SJSA1 (cell line): ENCODE measurements at places on chromosomes 12 and 14. TPM values are rescaled to one million over a fixed set of nuclear protein-coding genes. Genes with fewer than 3 reads are reported as not detected.

DNA sequence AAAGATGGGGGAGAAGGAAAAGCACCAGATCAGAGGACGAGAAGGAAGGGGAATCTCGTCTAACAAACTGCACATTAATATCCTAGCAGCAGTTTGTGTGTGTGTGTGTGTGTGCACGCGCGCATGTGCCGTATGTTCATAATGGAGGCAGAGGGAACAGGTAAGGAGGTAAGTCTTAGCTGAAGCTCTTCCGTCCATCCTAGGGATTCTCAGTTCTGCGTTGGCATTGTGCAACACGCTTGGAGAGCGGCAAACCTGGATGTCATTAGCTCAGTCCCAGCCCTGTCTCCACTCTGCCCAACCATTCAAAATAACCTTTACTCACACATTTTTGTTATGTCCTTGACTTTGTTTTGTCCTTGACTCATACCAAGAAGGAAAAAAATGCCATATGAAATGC, 1.6 kb upstream of the C1R start:
- no peak for DNase-seq
- H3K4me3 ChIP-seq = no peak overlapping the region
- no peaks in the 10 kb centered on the region for H3K27me3 ChIP-seq

- H3K27ac ChIP-seq = no peak overlapping the region
- H3K27me3 ChIP-seq = no peaks in the 10 kb centered on the region
- H3K4me1 ChIP-seq = no peaks in the 10 kb centered on the region
- no peak overlapping the region for H3K4me3 ChIP-seq
- H3K36me3 ChIP-seq = peaks cover 31% of the 10 kb centered on the region
- DNase-seq = no peak
These were observed 20.5 kb downstream of the SLC11A2 start for GRCh38 chr12:51005671-51006070.

DNA sequence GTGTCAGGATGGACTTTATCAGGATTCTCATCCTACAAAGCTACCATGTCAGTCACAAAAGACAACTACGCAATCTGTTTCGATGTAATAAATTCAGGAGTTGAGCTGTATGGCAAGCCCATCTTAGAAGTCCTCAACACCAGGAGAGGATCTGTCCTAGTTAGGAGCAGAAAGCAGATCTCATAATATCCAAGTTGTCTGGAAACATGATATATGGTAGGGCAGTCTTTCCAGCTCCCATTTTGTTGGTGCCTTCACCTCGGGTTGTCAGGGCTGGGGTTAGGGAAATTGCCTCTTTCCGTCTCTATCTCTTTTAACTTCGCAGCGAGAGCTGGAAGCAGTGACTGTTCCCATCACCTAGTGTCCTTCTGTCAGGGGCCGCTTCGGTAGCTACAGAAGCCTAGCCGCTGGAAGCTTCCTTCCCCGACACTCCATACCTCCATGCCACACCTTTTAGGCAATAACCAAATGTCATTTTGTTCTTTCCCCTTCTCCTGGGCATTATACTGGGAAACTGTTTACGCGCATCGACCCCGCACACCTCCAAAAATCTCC, 1.4 kb downstream of the NIN start:
- no peak for DNase-seq
- H3K4me3 ChIP-seq = peak overlapping the region; percentile 98
- no peak overlapping the region for H3K27ac ChIP-seq
- H3K4me1 ChIP-seq = peaks cover 25% of the 10 kb centered on the region
- H3K36me3 ChIP-seq = peaks cover 7% of the 10 kb centered on the region; the same call in 1 of the 2 replicates

GRCh38 chr12:25787701-25788100, 170.8 kb upstream of the RASSF8 start:
- DNase-seq = no peak
- no peak overlapping the region for H3K27ac ChIP-seq
- no peaks in the 10 kb centered on the region for H3K36me3 ChIP-seq
- H3K4me3 ChIP-seq = no peak overlapping the region
- no peaks in the 10 kb centered on the region for H3K27me3 ChIP-seq
- H3K4me1 ChIP-seq = no peaks in the 10 kb centered on the region

- peaks cover 9% of the 10 kb centered on the region for H3K4me1 ChIP-seq
- H3K27me3 ChIP-seq = no peaks in the 10 kb centered on the region
- H3K27ac ChIP-seq = no peak overlapping the region
- no peak overlapping the region for H3K4me3 ChIP-seq
These were observed 234.6 kb upstream of the FLRT2 start for GRCh38 chr14:85295318-85295717.

DNA sequence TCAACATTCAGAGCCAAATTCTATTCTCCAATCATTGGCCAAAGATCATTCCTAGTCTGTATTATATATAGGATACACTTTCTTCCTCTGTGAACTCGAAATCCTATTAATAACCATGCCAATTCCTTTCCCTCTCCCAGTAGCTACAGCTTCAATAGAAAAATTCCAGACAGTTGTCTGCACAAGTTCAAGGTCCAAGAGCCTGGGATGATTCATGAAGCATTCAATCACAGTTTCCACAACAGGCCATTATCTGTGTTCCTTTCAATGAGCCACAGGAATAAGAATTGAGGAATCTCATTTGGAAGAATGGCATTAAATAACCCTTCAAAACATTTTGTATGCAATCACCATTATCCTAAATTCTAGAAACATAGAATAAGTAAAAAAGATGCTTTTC, 437.4 kb downstream of the RMST start:
- no peaks in the 10 kb centered on the region for H3K27me3 ChIP-seq
- no peaks in the 10 kb centered on the region for H3K36me3 ChIP-seq
- no peak overlapping the region for H3K27ac ChIP-seq
- no peak overlapping the region for H3K4me3 ChIP-seq

DNA sequence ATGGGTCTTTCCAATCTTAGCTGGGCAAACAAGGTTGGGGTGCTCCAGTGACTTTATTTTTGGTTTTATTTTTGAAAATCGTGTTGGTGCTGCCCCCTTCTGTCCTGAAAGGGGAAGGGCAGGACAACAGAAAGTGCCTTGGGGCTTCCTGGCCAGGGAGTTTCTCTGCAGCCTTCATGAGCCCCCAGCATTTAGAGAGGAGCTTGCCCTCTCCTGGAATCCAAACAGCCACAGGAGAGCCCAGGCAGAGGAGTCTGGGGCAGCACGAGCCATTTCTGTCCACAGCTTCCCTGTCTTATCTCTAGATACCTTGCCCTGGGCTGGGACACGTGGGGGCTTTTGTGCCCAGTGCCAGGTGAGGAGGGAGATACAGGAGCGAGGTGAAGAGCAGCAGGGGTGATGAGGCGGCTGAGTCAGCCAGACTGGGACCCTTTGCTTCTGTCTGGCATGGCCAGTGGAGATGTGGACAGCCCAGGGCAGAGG, 4.4 kb upstream of the C1RL start:
- H3K27me3 ChIP-seq = no peaks in the 10 kb centered on the region
- H3K4me3 ChIP-seq = no peak overlapping the region
- peak; percentile 51 for DNase-seq
- no peaks in the 10 kb centered on the region for H3K36me3 ChIP-seq
- no peak overlapping the region for H3K27ac ChIP-seq

- H3K4me1 ChIP-seq = no peaks in the 10 kb centered on the region
- no peaks in the 10 kb centered on the region for H3K36me3 ChIP-seq
- H3K4me3 ChIP-seq = no peak overlapping the region
- H3K27ac ChIP-seq = no peak overlapping the region
- H3K27me3 ChIP-seq = no peaks in the 10 kb centered on the region
- no peak for DNase-seq
These were observed 291.6 kb upstream of the SLC16A7 start for GRCh38 chr12:59304077-59304721.

- no peaks in the 10 kb centered on the region for H3K4me1 ChIP-seq
- no peak overlapping the region for H3K27ac ChIP-seq
- H3K36me3 ChIP-seq = no peaks in the 10 kb centered on the region
These were observed 6.0 kb downstream of the TMEM63C start for GRCh38 chr14:77187649-77188012.

DNA sequence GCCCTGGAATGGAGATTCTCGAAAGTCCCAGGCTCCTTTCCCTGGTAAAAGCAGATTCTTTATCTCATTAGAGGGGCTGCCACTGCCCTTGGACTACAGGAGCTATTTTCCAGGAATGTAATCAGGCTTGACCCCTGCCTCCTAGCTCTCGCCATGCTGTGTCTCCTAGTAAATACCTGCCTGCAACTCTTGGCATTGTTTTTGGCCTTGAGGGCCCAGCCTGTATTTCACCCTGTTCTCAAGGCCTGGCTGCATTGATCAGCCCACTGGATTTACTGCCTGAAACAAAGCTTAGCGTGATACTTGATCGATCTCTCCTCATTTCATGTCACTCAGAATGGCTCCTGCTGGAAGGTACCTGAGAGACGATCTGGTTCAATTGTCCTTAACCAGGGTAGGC, 273.7 kb downstream of the CACNA1C start:
- DNase-seq = no peak
- H3K27ac ChIP-seq = no peak overlapping the region
- no peak overlapping the region for H3K4me3 ChIP-seq

DNA sequence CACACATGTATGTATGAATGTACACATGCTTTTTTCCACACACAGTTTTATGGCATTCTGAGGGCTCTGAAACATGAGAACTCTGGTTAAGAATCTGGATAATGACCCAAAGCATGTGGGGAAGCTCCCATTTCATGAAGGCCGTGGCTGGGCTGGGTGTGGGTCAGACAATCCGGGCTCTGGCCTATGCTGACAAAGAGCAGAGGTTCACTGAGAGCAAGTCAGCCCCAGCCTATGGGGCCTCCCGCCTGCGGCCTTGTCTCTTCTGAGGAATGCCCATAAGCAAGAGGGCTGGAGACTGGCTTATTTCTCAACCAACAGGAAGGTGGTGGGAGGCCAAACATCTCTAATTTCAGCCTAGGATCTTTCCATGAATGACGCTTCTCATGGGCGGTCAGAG, 8.5 kb downstream of the MYH6 start:
- peaks cover 20% of the 10 kb centered on the region for H3K27me3 ChIP-seq
- no peak overlapping the region for H3K4me3 ChIP-seq
- no peaks in the 10 kb centered on the region for H3K4me1 ChIP-seq
- H3K36me3 ChIP-seq = no peaks in the 10 kb centered on the region
- H3K27ac ChIP-seq = no peak overlapping the region

GRCh38 chr14:52873694-52874093, 77.2 kb downstream of the FERMT2 start:
- no peaks in the 10 kb centered on the region for H3K27me3 ChIP-seq
- peaks cover 17% of the 10 kb centered on the region for H3K4me1 ChIP-seq
- H3K27ac ChIP-seq = no peak overlapping the region
- no peak overlapping the region for H3K4me3 ChIP-seq

DNA sequence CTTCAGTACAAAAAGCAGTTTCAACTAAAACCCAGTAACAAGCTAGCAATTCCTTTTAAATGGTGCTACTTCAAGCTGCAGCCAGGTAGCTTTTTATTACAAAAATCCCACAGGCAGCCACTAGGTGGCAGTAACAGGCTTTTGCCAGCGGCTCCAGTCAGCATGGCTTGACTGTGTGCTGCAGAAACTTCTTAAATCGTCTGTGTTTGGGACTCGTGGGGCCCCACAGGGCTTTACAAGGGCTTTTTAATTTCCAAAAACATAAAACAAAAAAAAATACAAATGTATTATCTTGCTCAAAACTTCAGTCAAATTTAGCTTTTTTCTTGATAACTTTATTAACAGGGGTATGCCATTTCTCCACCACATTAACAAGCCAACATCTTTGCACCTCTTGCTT, 3.6 kb upstream of the CLEC4E start:
- no peak overlapping the region for H3K4me3 ChIP-seq
- H3K36me3 ChIP-seq = no peaks in the 10 kb centered on the region
- peak; percentile 58 for DNase-seq
- H3K27ac ChIP-seq = no peak overlapping the region

DNA sequence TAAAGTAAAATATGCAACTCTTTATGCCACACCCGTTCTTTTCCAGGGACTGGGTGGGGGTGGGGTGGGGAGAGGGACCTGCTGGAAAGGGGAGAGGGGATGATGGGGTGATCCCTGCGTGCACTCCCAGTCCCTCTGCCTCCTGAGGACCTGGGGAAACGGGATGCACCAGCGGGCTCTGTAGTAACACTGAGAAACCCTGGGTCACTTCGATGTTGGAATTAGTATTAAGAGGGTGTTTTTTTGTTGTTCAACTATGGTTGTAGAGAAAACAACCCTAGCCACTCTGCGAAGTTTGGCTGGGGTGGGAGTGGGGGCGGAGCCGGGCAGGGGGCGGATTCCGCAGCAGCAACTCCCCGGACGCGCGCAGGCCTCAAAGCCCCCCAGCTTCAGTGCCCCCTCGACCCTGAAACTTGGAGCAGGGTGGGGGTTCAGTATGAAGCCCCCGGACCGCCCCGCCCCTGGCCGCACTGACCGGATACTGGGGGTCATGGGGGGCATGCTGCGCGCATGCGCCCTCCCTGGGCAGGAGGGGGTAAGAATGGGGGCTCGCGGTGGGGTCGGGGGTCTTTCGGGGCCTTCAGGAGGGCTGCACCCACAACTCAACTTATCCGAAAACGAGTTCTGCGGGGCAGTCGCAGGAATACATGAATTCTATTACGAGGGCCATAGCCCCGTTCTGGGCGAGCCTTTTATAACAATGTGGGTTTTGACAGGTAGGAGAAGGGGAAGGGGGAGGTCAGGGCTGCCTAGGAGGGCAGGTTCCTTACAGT, 1.3 kb upstream of the ARHGEF25 start:
- no peak overlapping the region for H3K4me3 ChIP-seq
- H3K27ac ChIP-seq = no peak overlapping the region
- H3K36me3 ChIP-seq = peaks cover 67% of the 10 kb centered on the region
- peaks cover 28% of the 10 kb centered on the region for H3K4me1 ChIP-seq
- no peak for DNase-seq

- H3K27me3 ChIP-seq = no peaks in the 10 kb centered on the region
- peak overlapping the region; percentile 67 for H3K4me3 ChIP-seq
- no peak overlapping the region; the same call in 1 of the 2 replicates for H3K27ac ChIP-seq
- peaks cover 12% of the 10 kb centered on the region for H3K4me1 ChIP-seq
- DNase-seq = no peak
These were observed 1.3 kb downstream of the RAD52 start for GRCh38 chr12:948238-948637.

SMCO2 gene
- total RNA-seq = not detected in 2 replicates

CCDC63 gene
- not detected in 2 replicates for total RNA-seq

PMCH gene
- not detected in 2 replicates for total RNA-seq

FOXG1 gene
- not detected in 2 replicates for total RNA-seq

DHRS2 gene
- total RNA-seq = 0.21 and 1.2 TPM in 2 replicates

FAM222A gene
- 7.4 and 7.8 TPM in 2 replicates for total RNA-seq

KRT71 gene
- total RNA-seq = not detected in 2 replicates

TTC6 gene
- not detected in 2 replicates for total RNA-seq
